ENCODE measurements at places on chromosomes 2 and 18. TPM values are rescaled to one million over a fixed set of nuclear protein-coding genes. Genes with fewer than 3 reads are reported as not detected.

ATP8B1 gene
- not detected for total RNA-seq

- no peak for DNase-seq
Observed at GRCh38 chr18:59783138-59783537, 85.9 kb upstream of the CCBE1 start.

GRCh38 chr18:58612315-58613055 is 16.4 kb downstream of the ALPK2 start:
- no peak for DNase-seq

GRCh38 chr18:39871961-39872360 is 2083.1 kb upstream of the PIK3C3 start:
- no peak for DNase-seq

GRCh38 chr18:148841-149240 is 9.5 kb upstream of the USP14 start:
- no peak for DNase-seq

DNA sequence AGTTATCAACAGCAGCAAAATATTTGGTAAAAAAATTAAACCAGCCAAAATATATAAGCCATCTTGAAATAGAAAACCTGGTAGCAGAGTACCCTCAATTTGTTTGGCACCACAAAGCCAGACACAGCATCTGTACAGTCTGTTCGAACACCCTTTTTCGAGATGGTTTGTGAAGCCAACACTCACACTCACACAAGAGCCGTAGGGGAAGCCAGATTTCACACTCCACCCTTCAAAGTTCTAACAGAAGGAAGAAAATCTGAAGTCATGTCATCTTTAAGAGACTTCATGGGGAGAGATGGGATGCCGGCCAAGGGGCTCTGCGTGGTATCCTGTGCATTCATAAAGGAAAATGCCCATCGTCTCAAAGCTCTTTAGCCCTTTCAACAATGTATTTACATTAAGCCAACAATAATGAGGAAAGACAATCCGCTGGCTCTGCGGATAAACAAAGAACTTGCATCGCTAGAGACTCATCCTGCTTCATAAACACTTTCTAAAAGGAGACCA is 451.5 kb upstream of the CHST9 start:
- DNase-seq, result no peak

DNA sequence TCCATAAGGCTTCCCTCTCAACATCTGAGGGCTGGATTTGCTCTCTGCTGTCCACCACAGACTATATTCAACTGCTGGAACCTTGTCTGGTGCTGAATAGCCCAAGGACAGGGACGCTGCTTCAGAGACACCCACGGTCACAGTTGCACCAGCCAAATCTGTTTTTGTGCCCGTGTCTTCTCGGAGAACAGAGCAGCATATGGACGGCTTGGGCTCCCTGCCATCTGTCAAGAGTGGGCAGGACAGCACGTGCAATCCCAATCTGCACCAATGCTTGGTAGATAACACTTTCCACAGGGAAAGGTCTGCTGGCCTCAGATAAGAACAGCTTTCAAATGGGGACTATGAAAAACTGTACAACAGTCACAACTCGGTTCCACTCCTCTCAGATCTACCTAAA is 466.1 kb downstream of the TGIF1 start:
- no peak for DNase-seq

RSAD2 gene
- total RNA-seq, result 11.1 TPM

DNA sequence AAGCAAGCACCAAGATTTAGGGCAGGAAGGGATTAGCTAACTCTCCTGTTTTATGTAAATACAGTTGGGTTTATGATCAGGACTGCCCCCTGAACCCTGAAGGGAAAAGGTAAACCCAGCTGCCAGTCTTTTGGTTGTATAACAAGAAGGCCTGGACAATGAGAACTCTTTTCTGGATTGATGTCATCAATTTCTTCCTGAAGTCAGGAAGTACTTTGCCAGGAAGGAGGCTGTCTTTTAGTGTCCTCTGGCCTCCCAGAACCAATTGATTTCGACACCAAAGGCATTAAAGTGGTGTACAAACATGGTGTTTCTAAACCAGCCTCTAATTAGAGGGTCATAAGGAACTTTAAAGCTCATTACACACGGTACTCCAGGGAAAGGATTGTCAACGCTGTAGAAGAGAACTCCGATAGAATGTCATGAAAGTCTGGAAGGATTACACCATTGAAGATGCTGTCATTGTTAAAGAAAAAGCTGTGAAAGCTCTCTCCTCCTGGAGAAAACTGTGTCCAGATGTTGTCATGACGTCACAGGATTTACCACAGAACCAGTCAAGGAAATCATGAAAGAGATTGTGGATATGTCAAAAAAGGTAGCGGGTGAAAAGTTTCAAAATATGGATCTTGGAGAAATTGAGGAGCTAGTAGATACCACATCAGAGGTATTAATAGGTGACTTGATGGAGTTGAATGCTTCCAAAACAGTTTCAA is 78.8 kb downstream of the ANKRD12 start:
- no peak for DNase-seq

DNA sequence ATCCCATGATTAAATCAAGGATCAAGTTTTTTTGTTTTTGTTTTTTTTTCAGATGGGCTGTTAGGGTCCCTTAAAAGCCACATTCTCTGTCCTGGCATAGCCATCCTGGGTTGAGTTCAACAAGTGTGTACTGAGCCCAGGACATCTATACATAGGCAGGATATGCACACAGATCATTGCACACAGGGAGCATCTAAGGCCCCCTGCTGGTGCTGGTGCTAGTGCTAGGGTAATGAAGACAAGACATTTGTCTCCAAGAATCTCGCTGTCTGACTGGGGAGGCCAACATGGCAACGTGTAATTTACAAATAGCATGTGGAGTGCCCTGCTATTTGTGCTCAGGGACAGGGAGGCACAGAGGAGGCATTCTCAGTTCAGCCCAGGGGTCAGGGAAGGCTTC is 124.5 kb downstream of the VAPA start:
- no peak for DNase-seq

GRCh38 chr18:79429785-79430281 is 34.1 kb downstream of the NFATC1 start:
- no peak for DNase-seq

- no peak for DNase-seq
Observed at GRCh38 chr2:38599706-38600105, 3.0 kb downstream of the HNRNPLL start.

Measured in activated naive CD4-positive, alpha-beta T cell treated with anti-CD3 and anti-CD28 coated beads, Interleukin-2, amount 50 U/mL, for 72 hours (primary cell).